Caudate nucleus (tissue), 63 donors: ENCODE measurements at places on chromosomes 3 and 15.

DNA sequence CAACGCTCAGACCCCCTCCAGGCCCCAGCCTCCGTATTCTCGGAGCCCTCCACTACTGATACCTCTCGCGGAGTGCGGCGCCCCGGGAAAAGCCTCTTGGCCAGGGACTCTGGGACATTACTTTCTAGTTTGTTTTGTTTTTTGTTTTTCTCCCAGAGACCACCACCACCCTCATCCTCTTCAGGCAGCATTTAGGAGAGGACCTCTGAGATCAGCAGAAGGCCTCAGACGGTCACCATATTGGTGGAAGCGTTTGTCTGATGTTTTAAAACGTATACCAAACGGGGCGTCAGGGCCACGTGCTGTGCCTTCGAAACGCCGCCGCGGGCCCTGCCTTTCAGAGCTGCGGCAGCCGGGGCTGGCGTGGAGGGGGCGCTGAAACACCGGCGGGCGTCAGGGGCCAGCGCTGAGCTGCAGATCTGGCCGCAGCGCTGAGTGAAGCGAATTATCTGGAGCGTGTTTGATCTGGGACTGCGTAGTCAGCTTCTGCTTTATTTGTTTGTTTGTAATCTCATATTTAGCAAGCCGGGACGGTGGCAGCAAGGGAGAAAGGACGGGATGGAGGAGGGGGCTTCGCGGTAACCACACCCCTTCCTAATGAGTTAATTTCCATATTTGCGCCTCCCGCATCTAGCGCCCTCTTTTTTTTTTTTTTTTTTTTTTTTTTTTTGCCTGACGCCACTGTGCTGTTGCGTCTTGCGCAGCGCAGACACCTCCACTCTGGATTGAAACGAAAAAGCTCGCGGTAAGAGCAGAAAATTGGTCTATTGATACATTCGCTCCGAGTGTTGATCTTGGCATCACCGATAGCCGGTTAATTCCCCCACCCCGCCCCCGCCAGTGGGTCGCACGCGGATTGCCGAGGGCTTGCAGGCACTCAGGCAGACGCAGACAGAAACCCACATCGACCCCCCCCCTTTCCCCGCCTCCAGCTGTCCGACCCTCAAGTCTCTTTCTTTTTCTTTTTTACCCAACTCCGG, 14.9 kb downstream of the SOX2 start:
- DNase-seq = no peak

- no peak for DNase-seq
Measured at GRCh38 chr3:143482106-143483088, 362.8 kb downstream of the CHST2 start.

DNA sequence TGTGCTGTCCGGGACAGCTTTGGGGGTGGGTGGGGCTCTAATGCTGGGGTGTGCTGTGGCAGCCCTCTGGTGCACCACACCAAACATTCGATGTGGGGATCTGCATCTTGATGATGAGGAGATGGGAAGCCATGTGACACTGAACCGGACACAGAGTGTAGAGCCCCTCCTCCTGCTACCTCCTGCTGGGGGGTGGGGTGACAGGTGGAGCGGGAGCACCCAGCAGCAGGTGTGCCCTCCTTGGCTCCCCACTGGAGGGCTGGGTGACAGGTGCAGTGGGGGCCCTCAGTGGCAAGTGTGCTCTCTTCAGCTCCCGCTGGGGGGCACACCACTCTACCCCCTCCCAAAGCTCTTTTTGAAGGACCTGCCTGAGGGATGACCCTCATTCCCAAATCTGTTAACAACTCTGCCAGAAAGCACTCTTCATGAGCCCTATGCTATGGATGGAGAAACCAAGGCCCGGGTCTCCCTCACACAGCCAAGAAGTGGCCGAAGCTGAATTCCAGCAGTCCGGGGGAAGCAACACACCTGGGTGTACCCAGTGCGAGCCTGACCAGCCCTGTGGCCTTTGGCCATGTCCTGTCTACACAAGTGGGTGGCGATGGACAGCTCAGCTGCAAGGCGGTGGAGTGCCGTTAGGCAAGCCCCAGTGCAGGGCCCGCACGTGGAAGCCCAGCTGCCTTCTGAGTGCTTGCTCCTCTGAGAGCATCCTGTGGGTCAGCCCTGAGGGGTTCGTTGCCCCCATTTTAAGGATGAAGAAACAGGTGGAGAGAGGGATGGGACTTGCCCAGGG, 609 bp upstream of the UROC1 start:
- no peak for DNase-seq

DNA sequence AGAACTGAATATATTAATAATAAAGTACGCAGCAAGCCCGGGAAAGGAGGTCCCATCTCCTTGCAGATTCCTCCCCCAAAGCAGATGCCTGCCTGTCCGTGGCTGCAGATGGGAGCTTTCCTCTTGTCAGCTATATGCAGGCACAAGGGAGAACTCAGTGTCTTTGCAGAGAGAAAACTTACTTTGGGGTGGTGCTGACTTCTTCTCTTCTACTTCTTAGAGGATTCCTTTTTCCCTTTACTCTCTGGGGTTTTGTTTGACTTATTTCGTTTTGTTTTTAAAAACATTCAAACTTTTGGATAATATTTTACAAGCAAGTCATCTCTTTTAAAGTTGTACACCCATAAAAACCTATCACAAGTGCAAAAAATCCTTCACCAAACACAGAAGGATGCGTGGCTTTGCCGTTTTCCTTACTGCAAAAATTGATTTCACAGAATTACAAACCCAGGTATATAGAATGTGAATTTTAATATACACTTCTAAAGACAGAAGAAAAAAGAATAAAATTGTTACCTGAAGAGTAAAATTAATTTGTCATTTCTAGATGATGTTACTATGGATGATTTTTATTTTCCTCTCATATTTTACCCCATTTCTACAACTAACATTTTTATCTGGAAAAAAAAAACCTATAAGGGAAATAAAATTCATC, 65.3 kb upstream of the IGF1R start:
- DNase-seq = no peak

DNA sequence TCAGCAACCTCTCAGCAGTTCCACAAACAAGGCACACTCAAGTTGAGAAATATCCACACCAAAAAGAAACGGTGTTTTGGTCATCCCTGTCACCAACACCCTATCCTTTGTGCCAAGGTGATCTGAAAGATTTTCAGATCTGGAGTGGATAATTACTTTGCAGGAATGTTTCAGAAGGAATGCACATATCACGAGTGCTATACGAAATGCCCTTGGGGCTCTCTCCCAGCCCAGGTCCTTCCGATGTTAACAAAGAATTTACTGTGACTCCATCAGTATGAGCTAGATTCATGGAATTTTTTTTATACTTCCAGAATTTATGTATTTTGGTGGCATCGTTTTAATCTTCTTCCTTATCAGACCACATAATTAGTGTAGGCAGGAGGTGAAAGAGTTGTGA, 105.0 kb downstream of the GRM7 start:
- no peak for DNase-seq

DNA sequence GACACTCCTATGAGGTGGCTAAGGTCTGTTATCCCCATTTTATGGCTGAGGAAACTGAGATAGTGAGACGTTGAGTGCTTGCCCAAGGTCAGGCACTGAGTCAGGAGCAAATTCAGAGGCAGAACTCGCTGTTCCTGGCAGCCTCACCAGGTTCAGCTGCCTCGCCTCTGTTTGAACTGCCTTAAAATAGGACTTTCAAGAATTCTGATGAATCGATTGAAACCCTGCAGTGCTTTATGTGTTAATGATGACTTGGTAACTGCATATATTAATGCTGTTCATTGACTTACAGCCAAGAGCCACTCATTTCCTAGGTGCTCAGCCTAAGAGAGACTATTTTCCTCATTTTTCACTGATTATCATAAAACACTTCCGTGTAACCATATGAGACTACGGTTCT, 79.5 kb upstream of the BHLHE40 start:
- no peak for DNase-seq

GRCh38 chr3:10702961-10703740, 112.9 kb upstream of the SLC6A11 start:
- DNase-seq = no peak

- no peak for DNase-seq
Measured at GRCh38 chr15:66008940-66009562, 139.8 kb downstream of the RAB11A start.

DNA sequence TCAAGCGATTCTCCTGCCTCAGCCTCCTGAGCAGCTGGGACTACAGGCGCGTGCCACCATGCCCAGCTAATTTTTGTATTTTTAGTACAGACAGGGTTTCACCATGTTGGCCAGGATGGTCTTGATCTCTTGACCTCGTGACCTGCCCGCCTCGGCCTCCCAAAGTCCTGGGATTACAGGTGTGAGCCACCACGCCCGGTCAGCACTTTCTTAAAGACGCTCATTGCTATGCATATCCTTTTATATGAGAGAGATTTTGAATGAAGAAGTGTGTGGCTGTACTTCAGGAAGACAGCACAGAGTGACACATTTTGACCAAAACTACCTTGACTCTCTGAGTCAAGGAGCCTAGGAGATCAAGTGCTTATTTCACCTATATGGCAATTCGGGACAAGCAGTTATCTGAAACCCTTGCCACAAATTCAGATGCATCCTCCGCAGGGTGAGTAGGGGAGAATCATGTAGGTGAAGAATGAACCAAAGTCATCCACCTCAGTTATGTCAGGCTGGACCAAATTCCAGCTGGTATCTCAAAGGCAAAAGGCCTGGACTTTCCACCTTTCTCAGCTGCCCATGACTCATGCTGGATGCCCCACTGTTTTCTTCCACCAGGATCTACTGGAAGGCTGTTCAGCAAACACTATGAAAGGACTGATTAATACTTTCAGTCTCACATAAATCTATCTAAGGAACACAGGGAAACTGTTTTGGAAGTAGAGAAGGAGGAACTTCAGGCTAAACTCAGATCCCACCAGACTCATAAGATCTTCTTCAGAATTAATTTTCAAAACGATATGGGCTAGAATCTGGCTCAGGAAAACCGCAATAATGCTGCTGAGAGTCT, 31.9 kb downstream of the SUSD5 start:
- no peak for DNase-seq

DNA sequence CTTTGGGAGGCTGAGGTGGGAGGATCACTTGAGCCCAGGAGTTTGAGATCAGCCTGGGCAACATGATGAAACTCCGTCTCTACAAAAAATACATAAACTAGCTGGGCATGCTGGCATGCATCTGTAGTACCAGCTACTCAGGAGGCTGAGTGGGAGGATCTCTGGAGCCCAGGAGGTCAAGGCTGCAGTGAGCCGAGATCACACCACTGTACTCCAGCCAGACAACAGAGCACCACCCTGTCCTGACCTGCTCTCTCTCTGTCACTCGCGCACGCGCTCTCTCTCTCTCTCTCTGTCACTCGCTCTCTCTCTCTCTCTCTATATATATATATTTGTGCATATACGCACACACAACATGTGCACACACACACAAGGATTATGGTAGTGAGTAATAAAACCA, 61.8 kb downstream of the IL16 start:
- DNase-seq = no peak

DNA sequence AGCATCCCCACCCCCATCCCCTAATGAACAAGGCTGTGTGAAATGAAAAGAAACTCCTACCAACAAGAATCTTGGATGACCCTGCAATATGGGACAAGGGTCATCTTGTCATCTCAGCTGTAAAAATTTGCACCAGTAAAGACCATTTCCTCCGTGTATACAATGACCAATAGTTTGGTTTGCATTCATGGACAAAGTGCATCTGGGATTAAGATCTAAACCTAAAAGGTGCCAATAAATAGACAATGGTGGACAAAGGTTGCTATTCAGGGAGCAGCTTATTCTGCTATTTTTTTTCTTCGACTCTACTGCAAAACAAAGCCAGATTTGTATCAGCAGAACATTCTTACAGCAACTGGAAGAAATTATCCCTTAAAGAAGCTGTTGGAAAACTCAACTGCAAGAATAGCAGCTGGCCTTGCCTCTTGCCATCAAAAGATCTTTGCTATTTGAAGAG, 8.0 kb downstream of the MGLL start:
- DNase-seq = no peak

- DNase-seq = no peak
Measured at GRCh38 chr3:136750897-136751315, 1.3 kb downstream of the STAG1 start.

DNA sequence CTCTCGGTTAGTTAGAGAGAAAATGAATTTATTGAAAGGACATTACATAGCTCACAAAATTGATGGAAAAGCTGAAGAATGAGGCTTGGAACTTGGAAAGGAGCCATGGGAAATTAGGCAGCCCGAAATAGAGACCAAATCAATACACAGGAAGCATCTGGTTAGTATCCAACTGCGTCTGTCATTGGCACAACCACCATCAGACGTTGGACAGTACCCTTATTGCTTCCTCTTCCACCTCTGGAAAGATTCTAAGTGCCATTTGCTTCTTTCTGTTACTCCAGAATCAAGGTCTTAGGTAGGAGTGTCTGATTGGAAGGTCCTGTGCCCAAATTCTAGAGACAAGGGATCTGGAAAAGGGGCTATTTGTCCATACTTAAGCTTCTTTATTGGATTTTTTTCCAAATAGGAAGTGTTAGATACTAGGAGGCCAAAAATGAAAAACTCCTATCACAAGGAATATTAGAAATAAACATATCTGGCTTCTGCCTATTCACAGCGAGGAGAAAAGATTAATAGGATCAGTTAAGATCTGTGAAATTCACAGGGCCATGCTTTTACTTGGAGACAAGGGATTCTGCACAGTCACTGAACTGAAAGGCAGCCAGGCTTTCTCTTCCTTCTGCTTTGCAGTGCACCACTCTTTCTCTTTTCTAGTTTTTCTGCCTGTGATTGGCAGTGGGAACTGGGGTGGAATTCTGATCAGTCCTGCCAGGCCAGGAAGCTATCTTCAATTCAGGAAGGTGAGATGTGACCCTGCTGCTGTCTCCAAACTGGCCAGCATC, 10.7 kb upstream of the HACD2 start:
- DNase-seq = no peak

- no peak for DNase-seq
Measured at GRCh38 chr3:16216373-16216935, 42.0 kb downstream of the GALNT15 start.

GRCh38 chr3:30742796-30743619, 136.6 kb downstream of the TGFBR2 start:
- DNase-seq = no peak

GRCh38 chr3:48492461-48493202, 11.3 kb downstream of the SHISA5 start:
- DNase-seq = no peak
